ENCODE measurements at places on chromosomes 7 and 10.
A peak's percentile ranks its signal among the peaks of the same experiment; 100 is the strongest.

DNA sequence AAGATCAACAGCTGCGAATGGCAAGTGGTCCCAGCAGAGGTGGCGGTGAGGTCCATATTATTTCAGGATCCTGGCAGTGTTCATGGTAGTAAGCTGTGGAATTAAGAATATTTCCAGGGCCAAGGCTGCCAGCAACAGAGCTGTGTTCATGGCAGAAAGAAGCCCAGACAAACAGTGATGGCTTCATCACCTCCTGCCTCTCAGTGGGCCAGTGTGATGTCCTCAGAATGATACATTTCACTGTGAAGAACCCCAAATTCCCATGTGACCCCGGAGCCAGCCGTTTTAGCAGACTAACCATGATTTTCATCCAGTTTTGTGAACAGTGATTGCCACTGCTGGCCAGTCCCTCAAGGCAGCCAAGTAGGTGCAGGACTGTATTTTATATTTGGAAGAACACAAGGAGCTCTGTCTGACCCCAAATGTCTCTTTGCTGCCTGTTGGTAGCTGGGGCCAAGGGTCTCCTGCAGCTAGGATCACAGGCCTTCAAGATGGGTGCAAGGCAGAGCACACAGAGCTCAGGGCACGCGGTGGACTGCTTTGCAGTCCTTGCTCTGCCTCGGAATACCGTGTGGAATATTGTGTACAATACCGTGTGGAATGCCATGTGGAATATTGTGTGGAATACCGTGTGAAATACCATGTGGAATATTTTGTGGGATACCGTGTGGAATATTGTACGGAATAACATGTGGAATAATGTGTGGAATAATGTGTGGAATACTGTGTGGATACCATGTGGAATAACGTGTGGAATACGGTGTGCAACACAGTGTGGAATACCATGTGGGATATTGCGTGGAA is 132.3 kb upstream of the CHST15 start:
- no peak for DNase-seq

DNA sequence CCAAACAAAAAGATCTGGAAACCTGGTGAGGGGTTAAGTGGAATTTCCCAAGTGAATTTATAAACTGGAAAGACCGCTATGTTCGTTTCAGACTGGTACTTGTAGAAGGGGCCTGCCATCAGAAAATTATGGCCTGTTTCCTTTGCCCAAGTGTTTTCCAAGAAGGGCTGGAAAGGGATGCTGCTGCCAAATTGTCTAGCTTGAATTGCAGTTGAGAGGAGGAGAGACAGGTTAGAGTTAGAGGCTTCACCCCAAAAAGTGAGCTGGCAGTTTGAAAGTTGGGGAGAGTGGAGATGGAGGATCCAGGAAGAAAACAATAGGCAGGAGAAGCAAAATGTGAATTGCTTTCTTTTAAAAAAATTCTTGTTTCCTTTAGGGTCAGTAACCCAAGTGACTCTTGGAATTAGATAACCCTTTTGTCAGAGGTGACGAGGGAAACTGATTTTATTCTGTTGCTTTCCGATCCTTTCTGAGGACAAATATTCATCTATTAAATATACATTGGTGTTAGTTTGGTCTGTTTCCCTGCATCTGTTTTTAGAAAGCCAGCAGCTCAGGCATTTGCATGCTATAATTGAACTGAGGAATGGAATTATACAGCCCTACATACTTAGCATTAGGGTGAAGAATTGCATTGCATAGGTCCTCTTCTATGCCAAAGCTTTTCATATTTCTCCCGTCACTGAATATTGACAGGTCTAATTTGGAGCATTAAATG is 82.5 kb upstream of the PRR15 start:
- no peak for DNase-seq

GRCh38 chr10:48779077-48779476 is 94.4 kb downstream of the WDFY4 start:
- no peak for DNase-seq

DNA sequence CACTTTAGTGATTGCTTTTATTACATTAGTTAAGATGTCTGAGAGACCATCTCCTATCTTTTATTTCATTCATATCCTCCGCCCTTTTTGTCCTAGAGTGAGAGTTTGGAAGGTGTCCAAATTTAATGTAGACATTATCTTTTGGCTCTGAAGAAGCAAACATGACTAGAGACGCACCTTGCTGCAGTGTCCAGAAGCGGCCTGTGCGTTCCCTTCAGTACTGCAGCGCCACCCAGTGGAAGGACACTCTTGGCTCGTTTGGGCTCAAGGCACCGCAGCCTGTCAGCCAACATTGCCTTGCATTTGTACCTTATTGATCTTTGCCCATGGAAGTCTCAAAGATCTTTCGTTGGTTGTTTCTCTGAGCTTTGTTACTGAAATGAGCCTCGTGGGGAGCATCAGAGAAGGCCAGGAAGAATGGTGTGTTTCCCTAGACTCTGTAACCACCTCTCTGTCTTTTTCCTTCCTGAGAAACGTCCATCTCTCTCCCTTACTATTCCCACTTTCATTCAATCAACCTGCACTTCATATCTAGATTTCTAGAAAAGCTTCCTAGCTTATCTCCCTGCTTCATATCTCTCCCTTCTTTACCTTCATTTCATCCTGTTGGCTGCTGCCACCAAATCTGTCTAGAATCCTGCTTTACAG is 10.4 kb upstream of the CLCN1 start:
- peak; percentile 30 for DNase-seq

GRCh38 chr10:22453948-22454591 is 108.8 kb downstream of the SPAG6 start:
- DNase-seq, result no peak

- no peak for DNase-seq
These were observed 23.9 kb upstream of the REEP3 start for GRCh38 chr10:63497321-63497720.

GRCh38 chr7:116229366-116229765 is 19.0 kb downstream of the TES start:
- DNase-seq, result no peak

DNA sequence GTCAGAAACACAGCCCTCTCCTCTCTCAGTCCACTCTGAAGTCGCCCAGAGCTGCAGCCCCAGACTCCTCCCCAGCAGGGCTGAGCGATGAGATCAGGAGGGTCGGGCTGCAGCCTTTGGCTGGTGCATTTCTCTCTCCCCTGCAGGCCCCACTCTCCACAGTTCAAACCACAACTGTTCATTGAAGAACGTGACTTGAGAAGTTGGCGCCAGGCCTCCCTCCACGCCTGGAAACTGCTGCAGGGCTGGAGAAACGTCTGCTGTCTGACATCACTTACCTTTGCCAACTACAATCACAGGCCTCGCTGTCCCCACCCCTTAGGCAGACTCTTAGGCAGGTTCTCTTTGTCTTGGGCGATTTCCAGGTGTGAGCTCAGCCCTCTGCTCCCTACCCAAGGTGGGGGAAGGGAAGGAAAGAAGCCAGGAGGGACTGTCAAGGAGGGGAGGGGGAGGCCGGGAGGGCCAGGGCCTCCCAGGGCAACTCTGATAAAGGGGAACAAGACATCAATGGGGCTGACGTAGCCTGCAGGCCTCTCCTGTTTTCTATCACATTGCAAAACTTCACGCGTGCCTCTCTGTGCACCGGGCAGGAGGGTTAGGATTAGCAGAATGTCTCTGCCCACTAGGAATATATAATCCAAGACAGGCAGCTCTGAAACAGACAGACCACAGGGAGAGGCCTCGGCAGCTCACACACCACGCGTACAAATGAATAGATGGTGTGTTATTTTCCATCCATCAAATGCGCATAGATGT is 32.7 kb downstream of the CALML5 start:
- DNase-seq, result no peak

- no peak for DNase-seq
These were observed 86.2 kb downstream of the CREM start for GRCh38 chr10:35212856-35213255.

DNA sequence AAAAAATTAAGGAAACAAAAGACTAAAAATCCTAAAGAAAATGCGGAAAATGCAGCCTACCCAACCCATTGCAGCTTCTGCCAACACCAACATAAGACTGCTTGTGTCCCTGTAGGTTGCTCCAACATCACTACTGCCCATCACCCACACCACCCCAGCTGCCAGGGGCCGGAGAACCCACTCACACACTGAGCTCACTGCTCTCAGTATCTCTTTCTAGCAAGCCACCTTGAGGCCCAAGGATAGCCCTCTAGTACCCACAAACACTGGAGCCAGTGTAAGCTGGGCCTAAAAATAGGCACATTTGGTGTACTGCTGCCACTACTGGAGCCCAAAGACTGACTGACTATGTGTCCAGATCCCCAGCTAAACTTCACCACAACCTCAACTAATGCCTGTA is 67.3 kb downstream of the MEST start:
- DNase-seq, result no peak

DNA sequence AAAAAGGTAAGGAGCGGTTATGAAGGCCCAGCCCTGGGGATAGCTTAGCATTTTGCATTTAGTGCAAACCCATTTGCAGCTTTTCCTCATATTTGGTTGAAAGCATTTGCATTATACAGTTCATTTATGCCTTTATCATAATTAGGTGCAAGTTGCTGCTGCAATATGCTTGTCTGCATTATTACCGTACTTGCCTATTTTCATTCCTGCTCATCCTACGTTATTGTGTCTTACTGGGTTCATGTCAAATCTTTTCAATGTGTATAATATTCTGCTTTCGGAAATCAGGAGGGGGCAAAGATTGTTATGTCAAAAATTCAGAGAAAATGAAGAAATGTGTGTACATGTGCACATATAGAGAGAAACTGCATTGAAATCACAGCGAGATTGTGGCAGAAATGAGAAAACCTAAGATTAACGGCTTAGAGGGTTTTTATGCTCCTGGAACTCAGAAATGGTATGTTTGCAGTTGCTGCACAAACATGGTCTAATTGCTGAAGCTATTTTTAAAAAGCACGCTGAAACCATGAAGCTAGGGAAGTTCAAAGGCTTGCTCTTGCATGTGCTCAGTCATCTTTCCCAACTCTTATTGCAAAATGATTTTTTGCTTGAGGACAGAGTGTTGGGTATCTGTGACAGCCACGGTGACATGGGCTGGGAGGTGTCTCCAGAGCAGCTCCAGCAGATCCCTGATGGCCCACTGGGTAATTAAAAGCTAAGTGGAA is 613.2 kb downstream of the SDK1 start:
- peak; percentile 63 for DNase-seq

Measured in fibroblast of gingiva (primary cell).